ENCODE measurements at places on chromosomes 3 and 15.

- DNase-seq, result no peak
These were observed 50.6 kb downstream of the B3GNT5 start for GRCh38 chr3:183303690-183304089.

GRCh38 chr3:119885746-119886530, 104.0 kb downstream of the NR1I2 start:
- no peak for DNase-seq

DNA sequence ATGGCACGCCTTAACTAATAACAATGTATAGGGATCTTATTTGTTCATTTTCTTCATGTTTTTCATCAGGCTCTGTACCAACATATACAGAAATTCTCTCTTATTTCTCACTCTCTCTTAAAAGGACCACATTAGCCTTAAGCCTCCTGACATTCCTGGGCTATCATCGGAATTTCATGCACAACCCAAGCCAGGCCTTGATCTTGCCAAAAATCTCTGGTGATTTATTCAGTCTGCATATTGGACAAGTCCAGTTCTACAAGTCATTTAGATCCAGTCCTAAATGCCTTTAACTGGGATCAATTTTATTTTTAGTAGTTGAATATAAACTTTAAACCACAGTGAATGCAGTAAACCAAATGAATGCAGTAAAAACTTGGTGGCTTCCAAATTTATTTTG, 385.4 kb downstream of the MECOM start:
- DNase-seq, result no peak

DNA sequence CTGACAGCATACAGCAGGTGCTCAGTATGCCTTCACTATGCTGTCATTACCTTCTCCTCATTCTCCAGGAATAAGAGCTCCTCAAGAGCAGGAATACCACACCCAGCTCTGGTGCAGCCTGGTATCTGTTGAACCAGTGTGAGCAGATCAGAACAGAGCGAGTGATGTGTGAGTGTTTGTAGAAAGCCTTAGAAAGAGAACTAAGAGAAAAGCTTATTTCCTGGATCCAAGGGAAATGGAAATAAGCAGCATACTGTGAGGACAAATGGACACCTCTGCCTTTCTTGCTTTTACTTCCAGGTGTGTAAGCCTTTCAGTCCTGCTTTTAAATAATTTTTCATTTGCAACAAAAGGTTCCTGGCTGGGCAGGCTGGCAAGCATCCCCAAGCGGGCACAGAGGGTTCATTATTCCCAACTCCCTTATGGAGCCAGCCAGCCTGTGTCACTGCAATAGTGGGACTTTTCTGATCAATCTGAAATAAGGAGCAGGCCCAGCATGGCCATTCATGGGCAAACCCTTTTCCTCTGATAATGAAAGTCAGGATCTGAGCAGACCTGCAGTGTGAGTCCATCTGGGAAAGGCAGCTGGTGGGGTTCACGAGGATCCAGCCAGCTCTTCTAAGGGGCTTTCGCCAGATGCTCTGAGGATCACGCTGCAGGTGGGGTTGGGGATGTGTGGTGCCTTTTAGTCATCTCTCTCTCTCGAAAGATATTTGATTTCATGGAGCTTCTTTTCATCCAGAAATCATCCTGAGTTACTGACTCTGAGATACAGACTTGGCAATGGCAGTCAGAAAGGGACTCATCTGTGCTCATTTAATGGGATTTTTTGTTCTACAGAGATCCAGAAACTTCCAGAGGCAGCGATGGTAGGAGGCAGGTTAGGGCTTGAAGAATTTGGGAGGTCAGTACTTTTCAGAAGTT, 594.9 kb upstream of the CFAP20DC start:
- DNase-seq, result no peak

- no peak for DNase-seq
These were observed 9.7 kb upstream of the LARP6 start for GRCh38 chr15:70863450-70864218.

DNA sequence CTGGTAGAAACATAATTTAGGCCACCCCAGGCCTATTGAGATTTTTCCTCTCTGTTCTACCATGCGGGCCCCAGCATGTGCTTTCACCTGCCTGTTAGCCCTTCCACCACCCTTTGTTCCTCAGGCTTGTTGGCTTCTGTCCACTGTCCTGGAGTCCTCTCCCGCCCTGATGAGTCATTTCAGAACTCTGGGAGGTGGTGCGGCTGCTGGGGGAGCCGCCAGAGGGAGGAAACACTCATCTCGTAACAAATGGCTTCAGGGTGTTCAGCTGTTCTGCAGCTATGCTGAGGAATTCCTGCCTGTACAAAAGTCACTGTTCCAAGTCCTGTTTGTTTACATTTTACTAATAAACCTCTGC, 36.3 kb downstream of the LRTM1 start:
- DNase-seq, result no peak

DNA sequence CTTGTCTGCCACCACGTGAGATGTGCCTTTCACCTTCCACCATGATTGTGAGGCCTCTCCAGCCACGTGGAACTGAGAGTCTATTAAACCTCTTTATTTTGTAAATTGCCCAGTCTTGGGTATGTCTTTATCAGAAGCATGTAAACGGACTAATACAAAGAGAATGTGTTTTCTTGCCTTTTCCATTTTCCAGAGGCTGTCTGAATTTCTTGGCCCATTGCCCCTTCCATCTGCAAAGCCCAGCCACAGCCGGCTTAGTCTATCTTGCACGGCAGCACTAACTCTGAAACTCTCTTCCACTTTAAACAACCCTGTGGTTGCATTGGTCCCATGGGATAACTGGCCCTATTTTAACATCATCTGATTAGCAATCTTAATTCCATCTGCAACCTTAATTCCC, 215.3 kb downstream of the LRTM1 start:
- no peak for DNase-seq

- DNase-seq, result no peak
These were observed 27.7 kb downstream of the SCG3 start for GRCh38 chr15:51709031-51709430.

DNA sequence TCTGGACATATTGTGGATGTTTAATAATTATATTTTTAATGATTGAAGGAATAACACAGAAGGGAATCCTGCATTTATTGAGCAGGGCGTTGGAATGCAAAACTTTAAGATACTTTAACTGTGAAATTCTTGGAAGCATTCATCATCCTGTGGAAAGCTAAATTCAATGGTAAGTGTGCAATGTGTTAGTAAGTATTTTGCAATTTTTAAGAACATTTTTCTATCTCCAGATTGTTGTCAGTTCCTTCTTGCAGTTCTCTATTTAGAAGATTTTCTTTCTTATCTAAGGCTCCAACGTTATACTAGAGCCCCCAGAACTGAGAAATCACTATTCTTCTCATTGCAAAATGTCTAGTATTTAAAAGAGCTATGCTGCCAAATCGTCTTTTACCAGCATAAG, 132.2 kb upstream of the TSC22D2 start:
- no peak for DNase-seq

DNA sequence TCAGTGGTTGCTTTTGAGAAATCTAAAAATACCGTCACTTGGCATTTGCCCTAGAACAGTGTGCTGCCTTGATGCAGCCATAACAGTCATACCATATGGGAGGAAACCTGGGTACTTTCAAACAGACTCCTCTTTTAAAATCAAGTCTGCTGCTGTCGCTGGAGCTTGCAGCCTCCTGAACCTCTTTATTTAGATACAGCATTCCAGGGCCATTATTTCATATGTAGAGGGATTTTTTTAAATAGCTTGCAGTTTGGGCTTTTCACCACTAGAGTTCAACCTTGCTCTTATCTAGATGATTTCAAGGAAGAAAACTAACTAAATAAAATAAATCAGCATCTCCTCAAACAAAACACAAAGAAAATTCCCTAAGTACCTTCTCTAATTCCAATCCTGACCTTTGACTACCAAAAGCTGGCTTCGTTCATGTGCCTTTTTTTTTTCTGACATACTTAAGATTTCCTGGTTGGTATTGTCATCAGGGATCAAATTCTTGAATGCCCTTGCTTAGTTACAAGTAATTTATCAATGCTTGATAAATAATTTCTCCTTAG, 111.6 kb downstream of the KBTBD8 start:
- no peak for DNase-seq
